ENCODE measurements at places on chromosomes 13 and 19.

- no peak for DNase-seq
These were observed 8.3 kb upstream of the TBXA2R start for GRCh38 chr19:3614858-3615505.

GRCh38 chr13:25707726-25708125, 336.0 kb downstream of the ATP8A2 start:
- no peak for DNase-seq

- DNase-seq = peak; percentile 76
These were observed at the start of gene LRFN3 for GRCh38 chr19:35935911-35936737. TSS of gene LRFN3 (plus strand) at chr19:35936374. CDS start at chr19:35939426, 3,052 bp downstream.

GRCh38 chr13:41682001-41682400, 224.7 kb downstream of the RGCC start:
- no peak for DNase-seq

DNA sequence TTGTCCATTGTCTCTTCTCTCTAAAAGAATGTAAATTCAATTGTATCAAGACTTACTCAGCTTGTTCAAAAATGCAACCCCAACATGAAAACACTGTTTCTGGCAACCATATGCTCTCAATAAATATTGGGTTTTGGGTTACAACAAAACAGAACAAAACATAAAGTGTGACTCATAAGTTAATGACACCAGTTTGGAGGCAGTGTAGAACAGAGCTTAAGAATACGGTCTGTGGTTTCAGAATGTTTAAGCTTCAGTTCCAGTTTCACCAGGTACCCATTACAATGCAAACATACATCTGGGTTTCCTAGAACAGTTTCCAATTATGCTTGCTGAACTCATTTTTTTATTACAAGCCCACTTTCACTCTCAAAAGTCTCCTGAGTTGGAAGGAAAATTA, 285.8 kb upstream of the PCDH9 start:
- DNase-seq = no peak

- DNase-seq = peak; percentile 17
These were observed 18.0 kb downstream of the KLK4 start for GRCh38 chr19:50893047-50893736.

GRCh38 chr19:1237754-1238368, at the start of gene CBARP:
TSS of gene CBARP (minus strand) at chr19:1238005. CDS start at chr19:1236100, 1,905 bp downstream.
- no peak for DNase-seq

GRCh38 chr19:21158523-21159135, 16.8 kb downstream of the ZNF431 start:
- no peak for DNase-seq

DNA sequence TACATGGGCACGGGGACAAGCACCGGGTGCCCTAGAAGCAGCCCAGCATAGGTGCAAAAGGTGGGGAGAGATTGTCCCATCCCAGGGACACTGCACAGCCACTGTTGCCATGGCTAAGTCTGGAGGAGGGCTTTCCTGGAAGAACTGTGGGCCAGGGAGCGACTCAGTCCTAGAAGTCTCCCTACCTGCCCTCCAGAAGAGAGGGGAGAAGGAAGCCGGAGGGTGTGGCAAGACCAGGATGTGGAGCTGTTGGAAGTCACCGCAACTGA, 2.3 kb upstream of the FBN3 start:
- DNase-seq = no peak

DNA sequence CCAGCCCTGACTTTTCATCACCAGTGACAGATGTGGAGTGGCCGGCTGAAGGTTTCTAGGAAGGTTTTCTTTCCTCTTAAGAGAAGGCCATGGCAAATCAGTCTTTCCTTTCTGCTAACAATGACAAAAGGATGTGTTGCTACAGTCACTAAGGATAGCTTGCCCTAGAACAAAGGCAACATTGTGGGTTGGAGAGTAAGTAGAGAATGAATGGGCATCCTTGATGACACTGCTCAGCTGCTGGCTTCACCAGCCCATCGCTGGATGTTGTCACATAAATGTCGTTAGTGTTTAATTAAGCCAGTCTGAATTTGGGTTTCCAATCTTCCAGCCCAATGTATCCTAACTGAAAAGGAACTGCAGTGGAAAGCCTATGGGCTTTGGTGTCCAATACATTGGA, 168.4 kb downstream of the ZIC5 start:
- DNase-seq = no peak

GRCh38 chr19:40056505-40056904, 474 bp upstream of the ZNF780B start:
- no peak for DNase-seq

All from Caco-2 (cell line).